ENCODE measurements at places on chromosomes 2 and 18. TPM values are rescaled to one million over a fixed set of nuclear protein-coding genes. Genes with fewer than 3 reads are reported as not detected.

DIPK1C gene
- total RNA-seq: not detected

CCDC150 gene
- 1.3 TPM for total RNA-seq

NFATC1 gene
- total RNA-seq: 23.9 TPM

KCNF1 gene
- total RNA-seq: not detected

VAMP5 gene
- total RNA-seq: 8.9 TPM

CD8B gene
- 41.9 TPM for total RNA-seq

ZNF385B gene
- not detected for total RNA-seq

CIB4 gene
- total RNA-seq: not detected

PAIP2B gene
- 1.4 TPM for total RNA-seq

HOXD11 gene
- not detected for total RNA-seq

RAX gene
- not detected for total RNA-seq

COPS8 gene
- 49.7 TPM for total RNA-seq

PARD6G gene
- total RNA-seq: 0.73 TPM

RGPD3 gene
- 1.5 TPM for total RNA-seq

CNDP1 gene
- not detected for total RNA-seq

IL1F10 gene
- not detected for total RNA-seq

SPHKAP gene
- not detected for total RNA-seq

CYP26B1 gene
- under 0.01 TPM for total RNA-seq

MROH2A gene
- total RNA-seq: not detected

PLEKHH2 gene
- 2.3 TPM for total RNA-seq

CHRND gene
- not detected for total RNA-seq

MYOM1 gene
- total RNA-seq: 0.94 TPM

ALKAL2 gene
- not detected for total RNA-seq

ADD2 gene
- total RNA-seq: 2.4 TPM

SCLY gene
- 4.6 TPM for total RNA-seq

CGREF1 gene
- 0.10 TPM for total RNA-seq

CHST9 gene
- total RNA-seq: 0.10 TPM

AQP12B gene
- total RNA-seq: not detected

DYNC2LI1 gene
- 3.5 TPM for total RNA-seq

KIF5C gene
- 4.4 TPM for total RNA-seq

FOSL2 gene
- total RNA-seq: 171 TPM

TAF1B gene
- 13.7 TPM for total RNA-seq

MEIS1 gene
- total RNA-seq: 4.9 TPM

CFAP65 gene
- total RNA-seq: 0.10 TPM

CCL20 gene
- total RNA-seq: 130 TPM

KCNE4 gene
- total RNA-seq: under 0.01 TPM

FAM237A gene
- not detected for total RNA-seq

IGFBP5 gene
- 0.21 TPM for total RNA-seq

SIX3 gene
- not detected for total RNA-seq

PRKAG3 gene
- total RNA-seq: not detected

PROM2 gene
- 0.31 TPM for total RNA-seq

EGR4 gene
- 0.52 TPM for total RNA-seq

CTAGE1 gene
- 0.10 TPM for total RNA-seq

LCT gene
- total RNA-seq: 0.10 TPM

LINC00305 gene
- not detected for total RNA-seq

XIRP2 gene
- 0.10 TPM for total RNA-seq

SALL3 gene
- total RNA-seq: under 0.01 TPM

CTDSP1 gene
- total RNA-seq: 59.7 TPM

CNTNAP5 gene
- not detected for total RNA-seq

POTEC gene
- not detected for total RNA-seq

DCC gene
- total RNA-seq: under 0.01 TPM
